BJ (cell line): ENCODE measurements at places on chromosomes 12 and 14.
A peak's percentile ranks its signal among the peaks of the same experiment; 100 is the strongest.

- peak; percentile 1 for DNase-seq
These were observed 107.7 kb upstream of the CAND1 start for GRCh38 chr12:67161322-67161918.

GRCh38 chr12:30357766-30358490 lies 337.7 kb downstream of the IPO8 start:
- no peak for DNase-seq

- DNase-seq: no peak
These were observed 24.0 kb downstream of the KLRK1 start for GRCh38 chr12:10365696-10366405.

DNA sequence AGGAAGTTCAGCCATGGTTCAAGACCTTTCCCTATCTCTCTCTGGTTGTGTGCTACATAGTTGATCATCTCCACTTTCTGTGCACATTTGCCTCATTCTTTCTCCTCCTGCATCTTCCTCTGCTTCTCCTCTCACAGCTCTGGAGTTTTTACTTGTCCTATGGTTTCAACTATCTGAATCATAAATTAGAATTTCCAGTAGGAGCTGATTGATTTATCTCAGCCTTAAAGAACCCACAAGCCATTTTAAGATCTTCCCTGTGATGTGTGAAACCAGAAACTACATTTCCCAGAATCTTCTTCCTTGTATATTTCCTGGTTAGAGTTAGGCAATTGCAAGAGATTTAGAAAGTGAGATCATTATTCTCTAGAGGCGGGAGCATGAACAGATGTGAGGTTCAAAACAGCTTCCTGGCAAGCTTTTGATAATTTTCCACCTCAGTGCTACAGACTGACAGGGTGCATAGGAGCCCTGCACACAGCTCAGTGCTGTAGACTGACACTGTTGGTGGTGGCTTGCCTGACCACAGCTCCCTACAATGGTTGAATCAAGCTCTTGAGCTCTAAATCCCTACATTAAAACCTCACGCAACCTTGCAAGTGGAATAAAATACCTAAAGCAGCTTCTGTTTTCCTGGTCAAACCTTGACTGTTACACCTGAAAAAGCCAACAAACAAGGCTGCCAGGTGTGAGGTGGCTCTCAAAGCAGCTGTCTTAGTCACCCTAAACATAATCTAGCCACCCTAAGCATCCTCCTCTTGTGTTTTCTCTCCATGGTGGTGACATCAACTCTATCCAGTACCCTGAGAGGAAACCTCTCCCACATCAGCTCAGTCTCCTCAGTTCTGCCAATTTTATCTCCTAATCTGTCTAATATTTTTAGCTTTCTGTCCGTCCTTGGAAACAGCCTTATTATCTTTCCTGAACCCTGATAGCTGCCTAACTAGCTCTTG lies 21.5 kb upstream of the IFNG start:
- no peak for DNase-seq

- no peak for DNase-seq
These were observed 25.8 kb downstream of the GALNT16 start for GRCh38 chr14:69285661-69286255.

DNA sequence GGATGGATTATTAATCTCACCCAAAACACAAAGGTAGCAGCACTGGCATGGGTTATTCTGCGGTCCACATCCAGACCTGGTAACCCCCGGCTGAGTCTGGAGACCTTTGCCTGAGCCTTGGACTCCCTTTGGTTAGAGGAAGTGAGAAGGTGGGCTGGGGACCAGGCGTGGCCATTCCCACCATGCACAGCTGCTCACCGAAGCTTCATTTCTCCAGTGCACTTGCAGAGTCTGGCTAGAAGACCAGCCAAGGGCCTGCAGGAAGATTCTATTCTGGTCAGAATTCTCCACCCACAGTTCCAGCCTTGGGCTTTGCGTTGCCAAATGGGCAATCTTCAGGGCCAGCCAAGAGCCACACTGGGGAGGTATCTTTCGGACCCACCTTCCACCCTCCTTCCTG lies 73.0 kb downstream of the LGMN start:
- DNase-seq: no peak
